Muscle of back (tissue), 13 donors: ENCODE measurements at places on chromosomes 5 and 9.

DNA sequence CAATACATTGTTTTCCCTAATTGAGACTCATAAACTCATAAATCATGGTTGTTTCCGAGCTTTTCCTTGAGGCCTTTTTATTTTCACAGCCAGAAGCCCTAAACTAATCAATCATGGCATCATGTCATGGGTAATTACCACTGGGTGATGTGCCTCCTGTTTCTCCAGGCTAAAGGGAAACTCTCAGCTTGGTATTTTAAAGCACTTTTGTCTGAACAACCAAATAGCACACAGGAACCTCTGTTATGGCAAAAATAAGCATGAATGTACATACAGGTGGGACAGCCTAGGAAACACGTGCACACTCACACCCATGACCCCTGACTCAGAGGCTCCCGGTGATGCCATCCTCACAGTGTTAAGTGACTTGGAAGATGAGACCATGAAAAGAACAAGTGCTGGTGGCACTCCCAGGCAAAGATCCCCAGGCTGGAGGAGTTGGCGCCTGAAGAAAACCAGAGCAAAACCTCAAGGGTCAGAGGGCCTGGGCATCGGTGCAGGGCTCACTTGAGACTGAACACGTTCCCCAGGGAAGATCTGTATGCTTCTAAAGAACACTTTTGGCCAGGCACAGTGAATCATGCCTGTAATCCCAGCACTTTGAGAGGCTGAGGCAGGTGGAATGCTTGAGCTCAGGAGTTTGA, 154.3 kb downstream of the ROR2 start:
- DNase-seq = no peak

DNA sequence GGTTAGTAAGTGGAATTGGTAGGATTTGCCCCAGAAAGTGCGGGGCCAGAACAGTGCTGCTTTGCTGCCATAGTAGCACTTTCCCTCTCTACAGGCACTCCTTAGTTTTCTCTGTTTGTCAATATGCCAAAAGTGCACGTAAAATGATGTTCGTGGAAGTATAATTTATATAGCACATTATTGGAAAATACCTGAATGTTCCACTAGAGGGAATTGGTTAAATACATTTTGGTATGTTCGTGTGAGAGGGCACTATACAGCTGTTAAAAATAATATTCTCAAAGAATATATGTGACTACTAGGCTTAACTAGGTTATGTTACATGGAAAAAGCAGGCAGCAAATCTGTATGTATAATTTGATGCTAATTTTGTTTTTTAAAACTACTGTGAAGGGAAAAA, 184.0 kb upstream of the GDNF start:
- no peak for DNase-seq

DNA sequence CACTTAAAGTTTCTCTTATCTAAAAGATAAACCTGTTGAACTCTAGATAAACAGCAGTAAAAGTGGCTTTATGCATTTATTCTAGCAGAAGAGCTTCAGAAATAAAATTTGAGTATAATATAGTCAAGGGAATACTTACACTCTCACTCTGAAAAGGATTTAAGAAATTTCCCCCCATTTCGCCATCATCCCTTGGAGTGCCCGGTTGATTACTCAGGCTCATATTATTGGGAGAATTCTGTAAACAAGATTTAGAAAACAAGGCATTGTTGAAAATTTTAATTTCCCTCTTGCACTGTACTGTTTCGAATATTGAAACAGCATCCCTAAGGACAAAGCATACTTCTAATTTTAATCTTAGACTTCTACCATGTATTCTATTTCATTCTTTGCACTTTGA, 34.5 kb upstream of the ACOT12 start:
- no peak for DNase-seq

DNA sequence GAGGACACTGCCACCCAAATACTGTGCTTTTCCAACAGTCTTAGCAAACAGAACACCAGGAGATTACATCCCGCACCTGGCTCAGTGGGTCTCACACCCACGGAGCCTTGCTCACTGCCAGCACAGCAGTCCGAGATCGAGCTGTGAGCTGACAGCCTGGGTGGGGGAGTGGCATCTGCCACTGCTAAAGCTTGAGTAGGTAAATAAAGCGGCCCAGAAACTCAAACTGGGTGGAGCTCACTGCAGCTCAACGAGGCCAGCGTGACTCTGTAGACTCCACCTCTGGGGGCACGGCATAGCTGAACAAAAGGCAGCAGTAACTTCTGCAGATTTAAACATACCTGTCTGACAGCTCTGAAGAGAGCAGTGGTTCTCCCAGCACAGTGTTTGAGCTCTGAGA, 28.8 kb downstream of the EPB41L4A start:
- DNase-seq = no peak

GRCh38 chr9:23663536-23663935, 162.5 kb downstream of the ELAVL2 start:
- no peak for DNase-seq

DNA sequence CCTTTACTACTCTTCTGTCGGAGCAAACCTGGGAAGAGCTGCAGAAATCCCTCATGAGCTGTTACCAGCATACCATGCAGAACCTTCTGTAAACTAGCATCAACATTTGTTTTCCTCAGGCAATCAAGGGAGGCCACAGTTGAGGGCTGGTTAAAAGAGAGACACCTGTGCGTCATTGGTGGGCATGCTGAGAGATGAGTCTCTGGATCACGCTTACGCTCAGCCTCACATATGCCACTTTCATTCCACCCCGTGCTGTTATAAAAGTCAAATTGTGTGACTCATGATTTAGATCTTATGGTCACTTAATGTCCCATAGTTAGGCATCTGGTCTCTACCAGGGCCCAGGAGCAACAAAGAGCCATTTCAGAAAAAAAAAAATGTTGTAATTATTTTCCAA, 18.1 kb upstream of the ICE1 start:
- DNase-seq = no peak

DNA sequence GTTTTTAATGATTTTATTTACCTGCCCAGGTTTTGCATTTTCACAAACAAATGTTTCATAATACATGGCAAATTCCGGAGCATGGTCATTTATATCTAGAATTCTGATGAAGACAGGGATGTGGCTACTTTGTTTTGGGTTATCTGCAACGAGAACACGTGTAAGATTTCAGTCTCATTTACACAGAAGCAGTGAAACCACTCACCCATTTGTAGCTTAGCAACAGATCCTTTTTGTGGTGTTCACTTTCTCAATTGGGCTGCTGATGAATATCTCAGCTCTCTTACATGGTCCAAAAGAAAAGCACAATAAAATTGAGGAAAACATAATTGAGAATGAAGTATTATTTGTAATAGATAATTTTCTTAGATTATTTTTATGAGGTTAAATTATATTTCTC, 148.6 kb downstream of the CDH9 start:
- no peak for DNase-seq

- DNase-seq = no peak
These were observed 169.3 kb downstream of the NTRK2 start for GRCh38 chr9:84838879-84839278.

- DNase-seq = no peak
These were observed 73.8 kb downstream of the C9orf50 start for GRCh38 chr9:129547063-129547462.

GRCh38 chr9:122333169-122333808, 37.5 kb upstream of the PTGS1 start:
- DNase-seq = no peak

DNA sequence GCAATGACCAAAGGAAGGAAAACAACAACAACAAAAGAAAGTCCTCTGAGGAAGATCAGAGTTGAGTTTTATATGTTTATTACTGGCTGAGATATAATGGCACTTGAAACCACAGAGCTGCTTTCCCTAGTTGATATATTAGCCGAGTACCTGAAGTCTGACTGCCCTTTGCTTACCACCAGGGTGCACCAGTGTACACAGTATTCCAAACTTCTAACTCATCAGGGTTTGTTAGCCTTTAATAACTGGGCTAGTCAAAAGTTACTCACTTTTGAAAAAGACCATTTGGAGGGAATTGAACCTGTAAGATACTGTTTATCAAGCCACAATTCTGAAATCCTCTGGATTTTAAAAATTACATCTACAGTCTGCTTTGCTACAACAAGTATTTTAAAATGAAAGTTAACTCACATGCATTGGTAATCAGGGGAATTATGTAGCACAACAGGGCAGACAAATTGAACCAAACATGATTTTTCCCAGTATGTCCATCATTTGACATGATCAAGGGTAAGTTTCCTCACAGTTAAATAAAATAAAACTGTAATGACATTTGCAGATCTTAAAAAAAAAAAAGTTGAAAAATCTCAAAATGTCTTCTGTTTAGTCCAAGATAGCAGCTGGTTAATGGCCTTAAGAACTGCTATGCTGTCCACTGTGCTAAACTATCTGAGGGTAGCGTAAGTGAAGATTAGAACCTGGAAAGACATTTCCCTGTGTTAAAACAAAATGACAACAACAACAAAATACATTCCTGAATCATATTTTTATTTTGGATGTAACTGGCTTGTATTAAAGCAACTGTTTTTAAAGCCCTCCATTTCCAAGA, 57.3 kb upstream of the C6 start:
- peak; percentile 33 for DNase-seq

DNA sequence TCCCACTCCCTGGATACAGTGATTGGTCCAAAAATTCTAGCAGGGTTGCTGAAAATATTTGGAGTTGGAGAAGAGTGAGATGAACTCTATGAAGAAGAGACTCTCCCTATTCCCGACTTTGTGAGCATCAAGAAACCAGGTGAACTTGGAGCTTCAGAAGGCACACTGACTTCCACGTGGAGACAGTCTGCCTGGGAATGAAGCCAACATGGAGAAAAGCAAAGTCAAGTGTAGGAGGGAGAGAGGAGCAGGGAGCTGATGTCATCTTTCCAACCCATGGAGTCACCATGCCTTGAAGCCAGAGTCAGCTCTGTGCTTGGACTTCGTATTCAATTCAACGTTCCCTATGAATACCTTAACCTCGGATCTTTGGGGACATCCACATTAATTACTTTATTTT, 125.1 kb downstream of the NPR3 start:
- DNase-seq = no peak

DNA sequence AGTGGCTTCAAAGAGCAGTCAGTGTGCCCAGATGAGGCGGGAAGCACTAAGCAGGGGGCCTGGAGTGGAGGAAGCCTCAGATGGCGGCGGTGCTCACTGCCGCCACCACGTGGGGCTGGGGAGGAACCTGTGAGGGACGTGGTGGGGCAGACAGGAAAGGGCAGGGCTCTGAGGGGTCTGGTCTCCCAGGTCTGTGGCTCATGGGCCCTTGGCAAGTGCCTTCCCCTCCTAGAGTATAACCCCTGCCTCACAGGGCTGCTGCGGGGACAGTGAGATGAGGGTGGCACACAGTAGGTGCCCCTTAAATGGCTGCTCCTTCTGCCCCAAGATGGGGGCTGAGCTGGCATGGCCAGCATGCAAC, 26.6 kb downstream of the NR5A1 start:
- DNase-seq = no peak

GRCh38 chr5:43636076-43636475, 33.1 kb downstream of the NNT start:
- no peak for DNase-seq

DNA sequence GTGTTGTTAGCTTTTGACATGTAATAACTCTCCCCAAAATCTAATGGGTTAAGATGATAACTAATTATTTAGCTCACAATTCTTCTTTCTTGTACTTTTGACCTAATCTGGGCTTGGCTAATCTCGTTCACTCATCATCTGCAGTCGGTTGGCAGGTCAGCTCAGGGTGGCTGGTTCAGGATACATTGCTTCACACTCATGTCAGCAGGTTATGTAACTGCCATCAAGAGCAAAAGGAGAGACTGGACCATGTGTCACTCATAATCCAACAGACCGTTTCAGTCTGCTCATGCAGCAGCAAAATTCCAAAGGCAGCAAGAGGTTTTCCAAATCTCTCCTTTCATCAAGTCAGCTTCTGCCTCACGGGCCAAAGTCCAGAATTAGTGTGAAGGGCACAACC, 998.4 kb upstream of the CTNND2 start:
- no peak for DNase-seq

- DNase-seq = peak; percentile 31
These were observed 1.4 kb downstream of the EFNA5 start for GRCh38 chr5:107669096-107670031.

- no peak for DNase-seq
These were observed 163.4 kb upstream of the DAB2 start for GRCh38 chr5:39588179-39588578.

GRCh38 chr9:105232207-105232606, 12.2 kb upstream of the SLC44A1 start:
- DNase-seq = no peak

DNA sequence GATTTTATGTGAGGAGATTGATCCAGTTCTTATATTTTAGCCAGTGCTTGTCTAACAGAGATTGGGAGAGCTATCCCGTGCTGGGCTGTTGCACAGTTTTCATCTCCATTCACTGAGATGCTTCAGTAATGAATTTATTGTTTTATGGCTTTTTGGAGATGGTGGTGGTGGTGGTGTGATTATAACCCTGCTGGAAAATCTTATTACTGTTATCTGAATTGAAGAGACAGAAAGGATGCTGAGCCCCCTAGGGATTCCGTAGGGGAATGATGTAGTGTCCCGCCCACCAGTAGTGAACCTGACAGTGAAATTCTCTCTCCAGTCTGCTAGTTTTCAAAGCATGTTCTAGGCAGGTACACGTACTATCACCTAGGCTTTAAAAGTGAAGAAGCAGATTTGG, 1.9 kb downstream of the RAI14 start:
- DNase-seq = no peak

DNA sequence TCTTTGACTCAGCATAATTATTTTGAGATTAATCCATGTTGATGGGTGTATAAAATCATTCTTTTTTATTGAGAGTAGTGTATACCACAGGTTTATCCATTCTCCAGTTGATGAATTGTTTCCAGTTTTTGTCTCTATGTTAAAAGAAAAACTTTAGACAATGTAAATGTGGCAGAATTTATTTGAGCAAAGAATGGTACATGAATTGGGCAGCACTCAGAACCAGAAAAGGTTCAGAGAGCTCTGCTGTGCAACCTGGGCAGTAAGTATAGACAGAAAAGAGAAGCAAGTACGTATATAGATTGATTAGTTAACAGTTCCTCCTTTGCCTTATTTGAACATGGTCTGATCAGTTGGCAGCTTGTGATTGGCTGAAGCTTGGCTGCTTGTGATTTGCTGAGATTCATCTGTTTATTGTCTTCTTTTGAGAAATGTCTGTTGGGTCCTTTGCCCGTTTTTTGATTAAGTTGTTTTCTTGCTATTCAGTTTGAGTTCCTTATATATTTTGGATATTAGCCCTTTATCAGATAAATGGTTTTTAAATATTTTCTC, 41.4 kb downstream of the CDC42SE2 start:
- no peak for DNase-seq

DNA sequence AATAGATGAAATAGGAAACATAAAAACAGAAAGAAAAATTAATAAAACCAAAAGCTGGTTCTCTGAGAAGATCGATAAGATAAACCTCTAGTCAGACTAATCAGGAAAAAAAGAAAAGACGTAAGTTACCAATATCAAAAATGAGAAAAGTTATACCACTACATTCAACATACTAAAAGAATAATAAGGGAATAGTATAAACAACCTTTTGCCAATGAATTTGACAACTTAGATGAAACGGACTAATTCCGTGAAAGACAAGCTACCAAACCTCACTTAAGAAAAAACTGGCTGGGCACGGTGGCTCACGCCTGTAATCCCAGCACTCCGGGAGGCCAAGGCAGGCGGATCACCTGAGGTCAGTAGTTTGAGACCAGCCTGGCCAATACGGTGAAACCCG, 7.5 kb downstream of the KIF3A start:
- DNase-seq = no peak

GRCh38 chr9:112076814-112077213, 98.3 kb downstream of the SUSD1 start:
- DNase-seq = no peak

GRCh38 chr5:36402512-36402906, 100.8 kb upstream of the RANBP3L start:
- DNase-seq = no peak

GRCh38 chr5:115243412-115243811, 19.3 kb downstream of the PGGT1B start:
- no peak for DNase-seq
